CD14-positive monocyte (primary cell): ENCODE measurements at places on chromosomes 7 and 10. TPM values are rescaled to one million over a fixed set of nuclear protein-coding genes. Genes with fewer than 3 reads are reported as not detected.

DNA sequence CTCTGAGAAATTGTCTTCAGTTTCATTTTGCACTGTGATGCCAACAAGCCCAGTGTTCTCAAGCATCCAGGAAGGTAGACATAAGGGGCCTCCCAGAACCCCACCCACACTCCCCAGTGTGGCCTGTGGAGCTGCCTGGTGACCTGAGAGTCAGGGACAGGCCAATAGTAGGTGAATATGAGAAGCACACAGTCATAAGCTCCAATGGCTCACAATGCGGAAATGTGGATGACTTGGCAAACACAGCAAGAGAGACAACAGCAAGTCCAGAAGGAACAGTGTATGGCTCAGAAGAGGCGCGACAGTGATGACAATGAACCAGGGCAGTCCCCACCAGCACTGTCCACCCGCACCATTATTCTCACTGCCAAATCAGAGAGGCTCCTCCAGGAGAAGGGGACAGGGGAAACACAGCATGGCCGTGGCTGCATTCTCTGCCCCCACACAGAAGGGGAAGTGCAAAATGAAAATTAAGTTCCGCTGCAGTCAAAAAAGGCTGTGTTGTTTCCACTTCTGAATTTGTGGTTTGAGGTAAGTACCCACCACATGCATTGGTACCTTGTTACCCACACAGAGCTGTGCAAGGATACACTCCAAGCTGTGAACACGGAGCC is 419.8 kb downstream of the GRID1 start:
- no peak overlapping the region for H3K27ac ChIP-seq
- DNase-seq, result no peak
- no peak overlapping the region for H3K4me3 ChIP-seq
- H3K36me3 ChIP-seq, result no peaks in the 10 kb centered on the region
- H3K4me1 ChIP-seq, result no peaks in the 10 kb centered on the region
- H3K27me3 ChIP-seq, result no peaks in the 10 kb centered on the region

DNA sequence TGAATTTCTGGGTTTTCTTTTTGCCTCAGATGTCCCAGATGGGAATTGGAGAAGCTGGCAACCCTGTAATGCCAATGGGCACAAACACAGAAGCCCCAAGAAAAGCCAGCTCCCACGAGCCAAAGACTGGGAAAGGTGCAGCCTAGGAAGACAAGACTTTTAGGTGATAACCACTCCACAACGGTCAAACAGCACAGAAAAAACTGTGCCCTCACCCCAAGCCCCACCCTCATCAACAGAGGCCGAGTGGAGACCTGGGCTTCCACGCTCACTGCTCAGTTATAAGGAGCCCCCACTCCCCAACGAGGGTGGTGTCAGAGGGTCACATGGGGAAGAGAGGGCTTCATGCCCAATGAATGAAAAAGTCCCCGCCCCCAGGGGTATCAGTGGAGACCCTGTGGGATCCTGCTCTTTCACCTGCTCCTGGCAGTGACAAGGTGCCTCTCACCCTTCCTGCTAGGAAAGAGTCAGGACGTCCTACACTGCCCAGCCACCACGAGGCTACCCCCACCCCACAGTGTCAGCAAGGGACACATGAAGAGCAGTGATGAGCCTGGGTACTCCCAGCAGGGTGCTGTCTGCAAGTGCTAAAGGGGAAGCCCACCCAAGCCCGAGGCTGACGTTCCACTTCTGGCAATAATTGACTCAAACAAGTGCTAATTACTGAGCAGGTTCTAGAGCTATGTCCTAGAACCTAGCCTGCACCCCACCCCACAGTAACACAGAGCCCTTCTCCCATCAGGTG is 8.3 kb downstream of the TMEM273 start:
- H3K4me1 ChIP-seq, result peaks cover 48% of the 10 kb centered on the region
- no peaks in the 10 kb centered on the region for H3K36me3 ChIP-seq
- no peak overlapping the region for H3K4me3 ChIP-seq
- no peak overlapping the region for H3K27ac ChIP-seq

DNA sequence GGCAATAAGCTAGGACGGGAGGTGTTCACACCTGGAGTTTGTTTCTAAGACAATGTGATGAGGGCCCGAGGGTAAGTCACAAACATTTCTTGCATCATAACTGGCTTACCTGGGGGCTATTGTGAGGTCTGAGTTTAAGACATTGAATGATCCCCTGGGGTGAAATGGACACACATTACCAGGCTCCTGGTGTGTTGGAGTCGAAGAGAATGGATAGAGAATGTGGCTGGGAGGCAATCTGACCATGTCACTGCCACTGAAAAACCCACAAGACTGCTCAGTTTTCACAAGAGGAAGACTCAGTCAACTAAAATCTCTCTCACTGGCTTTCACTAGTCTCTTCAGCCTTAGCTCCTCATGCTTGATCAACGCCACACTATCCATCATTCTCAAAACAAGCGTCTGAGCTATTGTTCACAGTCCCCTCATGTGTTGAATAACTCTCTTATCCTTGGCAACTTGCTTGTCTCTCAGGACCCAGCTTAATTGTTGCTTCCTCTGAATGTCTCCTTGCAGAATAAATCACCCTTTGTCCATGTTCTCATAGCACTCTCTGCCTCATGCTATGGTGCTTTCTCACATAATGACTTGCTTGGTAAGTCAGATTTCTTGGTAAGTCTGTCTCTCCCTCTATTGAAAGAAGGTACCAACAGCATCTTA is at the start of gene C10orf120:
TSS of gene C10orf120 (minus strand) at position 51 of the 660 bp plus-strand sequence. CDS start 56 bp downstream, outside the sequence.
- no peaks in the 10 kb centered on the region for H3K4me1 ChIP-seq
- no peaks in the 10 kb centered on the region for H3K36me3 ChIP-seq
- no peaks in the 10 kb centered on the region for H3K27me3 ChIP-seq

DNA sequence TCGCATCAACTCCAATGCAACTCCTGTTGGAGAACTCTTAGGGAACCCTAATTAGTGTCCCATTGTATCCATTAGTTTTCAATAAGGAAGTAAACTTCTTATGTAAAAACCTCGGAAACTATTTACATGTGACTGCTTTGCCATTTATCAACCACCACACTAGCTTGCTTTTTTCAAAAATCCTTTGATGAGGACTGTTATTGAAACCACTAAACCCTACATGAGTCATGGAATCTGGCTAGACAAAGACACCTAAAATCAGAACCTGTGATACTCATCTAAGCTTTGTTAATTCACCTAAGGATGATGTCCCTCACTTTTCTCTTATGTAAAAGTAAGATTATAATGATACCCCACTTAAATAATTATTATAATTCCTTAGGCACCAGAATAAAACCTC is 414.1 kb upstream of the ETV1 start:
- H3K4me3 ChIP-seq, result no peak overlapping the region
- H3K4me1 ChIP-seq, result no peaks in the 10 kb centered on the region
- H3K27me3 ChIP-seq, result no peaks in the 10 kb centered on the region
- H3K27ac ChIP-seq, result no peak overlapping the region
- no peak for DNase-seq
- no peaks in the 10 kb centered on the region for H3K36me3 ChIP-seq

DNA sequence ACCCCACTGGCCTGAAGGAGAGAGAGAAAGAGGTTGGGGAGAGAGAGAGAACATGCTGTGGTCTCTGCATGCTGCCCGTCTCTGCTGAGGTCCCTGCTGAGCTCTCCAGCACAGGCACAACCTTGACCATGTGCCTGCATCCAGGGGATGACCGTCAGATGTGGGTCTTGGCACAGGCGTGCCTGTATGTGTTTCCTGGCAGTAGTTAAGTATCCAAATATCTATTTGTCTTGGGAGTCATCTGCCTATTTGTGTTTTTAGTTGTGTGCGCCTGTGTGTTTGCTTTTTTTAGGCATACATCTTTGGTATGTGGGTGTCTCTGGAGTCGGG is 1.9 kb upstream of the UNC5B start:
- H3K4me1 ChIP-seq, result peaks cover 15% of the 10 kb centered on the region
- no peak overlapping the region for H3K4me3 ChIP-seq
- H3K36me3 ChIP-seq, result no peaks in the 10 kb centered on the region
- H3K27ac ChIP-seq, result no peak overlapping the region

- no peak overlapping the region for H3K4me3 ChIP-seq
- no peaks in the 10 kb centered on the region for H3K4me1 ChIP-seq
- H3K27ac ChIP-seq, result no peak overlapping the region
- no peaks in the 10 kb centered on the region for H3K36me3 ChIP-seq
- DNase-seq, result no peak
- no peaks in the 10 kb centered on the region for H3K27me3 ChIP-seq
These were observed 1092.8 kb downstream of the KCNMA1 start for GRCh38 chr10:76544789-76545188.

- H3K27me3 ChIP-seq, result no peaks in the 10 kb centered on the region
- no peak overlapping the region for H3K4me3 ChIP-seq
- H3K36me3 ChIP-seq, result no peaks in the 10 kb centered on the region
- H3K27ac ChIP-seq, result no peak overlapping the region
- H3K4me1 ChIP-seq, result peaks cover under 1% of the 10 kb centered on the region
- DNase-seq, result no peak
These were observed 626.3 kb upstream of the POT1 start for GRCh38 chr7:125555916-125556315.

DNA sequence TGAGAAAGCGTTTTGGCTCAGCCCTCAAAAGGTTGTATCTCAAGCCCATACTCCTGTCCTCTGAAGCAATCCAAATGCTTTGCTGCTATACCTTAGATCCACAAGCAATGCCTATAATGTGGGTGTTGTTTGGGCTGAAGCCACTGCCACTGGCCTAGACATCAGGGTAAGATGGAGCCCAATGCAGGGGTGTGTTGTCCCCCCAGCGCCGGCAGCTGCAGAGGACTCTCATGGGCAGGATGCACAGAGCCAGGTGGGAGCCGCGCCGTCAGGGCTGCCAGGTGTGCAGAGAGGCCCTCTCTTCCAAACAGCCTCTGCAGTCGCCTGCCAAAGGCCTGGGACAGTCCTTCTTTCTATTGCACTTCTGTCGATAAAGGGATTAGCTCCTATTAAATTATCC is 205.2 kb upstream of the SHH start:
- no peak for DNase-seq
- no peaks in the 10 kb centered on the region for H3K27me3 ChIP-seq
- no peak overlapping the region for H3K4me3 ChIP-seq
- H3K36me3 ChIP-seq, result no peaks in the 10 kb centered on the region
- no peaks in the 10 kb centered on the region for H3K4me1 ChIP-seq

DNA sequence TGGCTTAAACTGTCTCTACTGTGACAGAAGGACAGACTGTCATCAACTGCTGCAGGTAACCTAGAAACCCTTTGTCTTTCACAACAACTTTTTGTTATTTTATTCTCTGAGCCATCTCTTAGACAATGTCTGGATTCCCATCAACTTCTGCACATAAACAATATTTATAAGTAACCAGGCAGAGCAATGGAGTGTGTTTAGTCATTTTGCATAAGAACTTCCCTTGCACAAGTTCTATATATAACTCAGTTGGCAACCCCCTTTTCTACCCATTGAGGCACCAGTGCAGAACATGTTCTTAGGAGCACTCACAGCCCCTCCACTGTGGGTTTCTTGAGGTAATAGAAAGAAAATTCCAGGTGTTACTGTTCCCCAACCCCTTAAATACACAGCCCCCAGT is 65.0 kb upstream of the IL6 start:
- no peaks in the 10 kb centered on the region for H3K27me3 ChIP-seq
- DNase-seq, result peak; percentile 64
- no peak overlapping the region for H3K27ac ChIP-seq
- peaks cover 42% of the 10 kb centered on the region for H3K4me1 ChIP-seq

DNA sequence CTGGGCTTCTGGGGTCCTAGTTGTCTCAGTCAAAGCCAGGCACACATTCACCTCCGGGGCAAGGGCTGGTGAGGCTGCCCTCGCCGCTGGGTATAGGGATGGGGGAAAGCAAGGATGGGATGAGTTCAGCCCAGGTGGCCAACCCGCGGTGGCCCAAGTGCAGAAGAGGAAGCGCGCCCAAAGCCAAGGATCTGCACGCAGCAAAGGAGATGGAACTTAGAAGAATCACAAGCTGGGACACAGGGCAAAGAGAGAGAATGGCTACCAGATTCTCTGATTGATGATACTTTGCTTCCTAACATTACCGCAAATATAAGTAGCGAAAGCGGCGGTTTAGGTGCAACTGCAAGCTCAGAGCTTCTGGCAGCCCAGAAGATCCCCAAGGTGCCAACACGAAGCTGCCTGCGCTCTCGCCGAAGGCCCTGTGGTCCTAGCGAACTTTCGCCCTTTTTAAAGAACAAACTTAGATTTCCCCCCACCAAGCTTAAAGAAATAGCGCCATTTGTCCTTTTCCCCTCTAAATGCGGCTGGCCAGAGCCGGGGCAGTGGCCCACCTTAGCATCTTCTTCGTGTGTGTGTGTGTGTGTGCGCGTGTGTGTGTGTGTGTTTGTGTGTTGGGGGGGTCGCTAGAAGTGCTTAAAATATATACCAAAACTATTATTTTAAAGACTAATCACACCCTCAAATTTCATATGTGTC is 927 bp upstream of the MKX start:
- H3K36me3 ChIP-seq, result no peaks in the 10 kb centered on the region
- peak overlapping the region; percentile 87 for H3K4me3 ChIP-seq
- DNase-seq, result no peak
- H3K27ac ChIP-seq, result no peak overlapping the region
- H3K4me1 ChIP-seq, result peaks cover 52% of the 10 kb centered on the region
- peaks cover 92% of the 10 kb centered on the region for H3K27me3 ChIP-seq

- no peaks in the 10 kb centered on the region for H3K27me3 ChIP-seq
- DNase-seq, result no peak
- no peak overlapping the region for H3K4me3 ChIP-seq
- no peaks in the 10 kb centered on the region for H3K36me3 ChIP-seq
These were observed 557.1 kb downstream of the PTPRN2 start for GRCh38 chr7:158030566-158030965.

DNA sequence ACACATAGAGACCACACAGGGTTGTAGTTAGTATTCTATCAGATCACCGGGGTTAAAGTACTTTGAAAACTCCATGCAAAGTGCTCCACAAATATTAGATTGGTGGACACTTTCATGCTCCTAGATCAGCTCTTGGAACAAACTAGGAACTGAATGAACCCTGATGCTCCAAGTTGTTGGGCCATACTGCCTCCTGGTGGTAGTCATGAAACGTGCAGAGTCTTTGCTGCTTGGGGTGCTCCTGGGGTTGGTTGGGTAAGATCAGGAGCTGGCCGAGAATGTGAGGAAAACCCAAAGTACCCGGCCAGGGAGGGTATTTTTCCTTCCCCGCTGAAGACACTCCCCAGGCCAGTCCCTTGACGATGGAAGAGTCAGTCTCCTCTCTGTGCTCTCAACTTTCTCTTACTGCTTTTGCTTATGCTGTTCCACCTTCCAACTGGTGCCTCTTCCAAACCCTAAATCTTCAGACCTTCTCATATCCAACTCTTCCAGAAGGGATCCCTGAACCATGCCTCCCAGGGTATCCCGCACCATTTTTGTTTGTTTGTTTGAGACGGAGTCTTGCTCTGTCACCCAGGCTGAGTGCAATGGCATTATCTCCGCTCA is 918 bp upstream of the RPEL1 start:
- no peaks in the 10 kb centered on the region for H3K27me3 ChIP-seq
- no peaks in the 10 kb centered on the region for H3K36me3 ChIP-seq
- no peak overlapping the region for H3K27ac ChIP-seq
- peak; percentile 72 for DNase-seq

GRCh38 chr10:13038391-13038790 is 36.9 kb upstream of the CCDC3 start:
- no peaks in the 10 kb centered on the region for H3K36me3 ChIP-seq
- no peak for DNase-seq
- no peak overlapping the region for H3K27ac ChIP-seq
- H3K4me1 ChIP-seq, result no peaks in the 10 kb centered on the region
- no peaks in the 10 kb centered on the region for H3K27me3 ChIP-seq

- no peak overlapping the region for H3K4me3 ChIP-seq
- peaks cover 10% of the 10 kb centered on the region for H3K4me1 ChIP-seq
- no peak for DNase-seq
- no peak overlapping the region for H3K27ac ChIP-seq
- no peaks in the 10 kb centered on the region for H3K27me3 ChIP-seq
These were observed 105.2 kb downstream of the FAS start for GRCh38 chr10:89095701-89096391.

The TMEM176B gene
- 30.6 TPM for polyA plus RNA-seq

The HOXA13 gene
- not detected for polyA plus RNA-seq

The APBB1IP gene
- 24.6 TPM for polyA plus RNA-seq

The BET1 gene
- polyA plus RNA-seq, result 5.4 and 7.7 TPM in 2 replicates

The GPR37 gene
- polyA plus RNA-seq, result not detected

The GHRHR gene
- polyA plus RNA-seq, result not detected
